Activated T-cell treated with anti-CD3 and anti-CD28 coated beads for 48 hours (primary cell): ENCODE measurements at places on chromosomes 5 and 9.

- DNase-seq: no peak
These were observed 163.1 kb downstream of the PBX3 start for GRCh38 chr9:125910286-125910685.

GRCh38 chr9:109411798-109412352, 86.2 kb downstream of the PTPN3 start:
- peak; percentile 15 for DNase-seq

- peak; percentile 21 for DNase-seq
These were observed 1.7 kb upstream of the KLHL3 start for GRCh38 chr5:137737349-137738131.

- no peak for DNase-seq
These were observed 45.7 kb downstream of the BNC2 start for GRCh38 chr9:16824545-16825330.

DNA sequence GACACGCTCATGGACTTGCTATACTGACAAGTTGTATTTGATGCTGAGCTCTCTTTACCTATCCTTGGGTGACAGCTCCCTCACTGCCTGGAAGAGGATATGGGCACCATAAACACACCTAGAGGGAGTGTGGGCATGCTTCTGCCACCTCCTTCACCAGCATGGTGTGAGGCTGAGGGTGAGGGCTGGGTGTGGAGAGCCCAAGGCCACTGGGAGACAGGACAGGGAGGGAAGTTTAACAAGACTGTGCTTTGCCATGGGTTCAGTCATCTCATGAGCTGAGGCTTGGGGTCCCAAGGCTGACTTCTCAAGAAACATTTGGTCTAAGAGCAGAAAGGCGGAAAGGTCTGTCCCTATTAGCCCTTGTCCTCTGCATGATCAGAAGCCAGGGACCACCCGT, 93.6 kb upstream of the ANKRD55 start:
- DNase-seq: no peak

- DNase-seq: no peak
These were observed 142.9 kb downstream of the CAMK4 start for GRCh38 chr5:111367115-111367514.

DNA sequence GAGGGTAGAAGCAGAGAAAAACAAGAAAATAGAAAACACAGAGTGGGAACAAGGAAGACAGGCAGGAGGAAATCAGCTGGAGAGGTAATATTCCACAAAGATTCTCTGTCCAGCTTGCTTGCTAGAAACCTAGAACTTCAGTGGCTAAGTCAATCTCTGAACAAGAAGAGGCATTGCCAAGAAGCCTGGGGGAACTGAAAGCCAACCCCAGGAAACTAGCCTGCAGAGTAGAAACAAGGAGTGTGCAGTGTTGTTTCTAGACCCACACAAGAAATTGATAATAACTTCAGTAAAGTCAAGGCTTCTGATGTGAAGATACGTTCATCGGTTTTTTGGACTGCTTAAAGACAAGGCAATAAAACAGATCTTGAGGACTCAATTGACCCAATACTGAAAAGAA, 234.5 kb upstream of the MAP3K1 start:
- no peak for DNase-seq

DNA sequence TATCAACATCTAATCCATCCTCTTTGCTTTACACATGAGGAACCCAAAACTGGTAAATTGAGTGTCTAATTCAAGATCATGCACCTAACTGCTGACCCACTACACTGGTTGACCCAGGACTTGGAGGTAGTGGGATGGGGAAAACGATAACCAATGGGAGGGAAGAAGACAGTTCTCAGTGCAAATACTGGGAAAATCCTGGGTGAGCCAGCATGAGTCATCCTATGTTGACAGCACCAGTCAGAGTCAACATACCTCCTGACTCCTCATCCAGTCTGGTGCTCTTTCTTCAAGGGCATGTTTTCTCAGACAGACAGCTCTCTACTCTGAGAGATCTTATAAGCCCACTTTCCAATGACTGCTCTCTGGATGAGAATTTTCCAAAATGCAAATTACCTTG, 232.8 kb upstream of the PTGER4 start:
- no peak for DNase-seq

GRCh38 chr5:64769855-64770254, 1.1 kb downstream of the CWC27 start:
- no peak for DNase-seq

- no peak for DNase-seq
These were observed 22.0 kb downstream of the NUP188 start for GRCh38 chr9:128969491-128969890.

GRCh38 chr9:2228132-2228531, 213.0 kb downstream of the SMARCA2 start:
- no peak for DNase-seq

- no peak for DNase-seq
These were observed 84.4 kb upstream of the RARS1 start for GRCh38 chr5:168401880-168402279.

GRCh38 chr9:124673063-124673462, 98.0 kb downstream of the NR6A1 start:
- DNase-seq: no peak

DNA sequence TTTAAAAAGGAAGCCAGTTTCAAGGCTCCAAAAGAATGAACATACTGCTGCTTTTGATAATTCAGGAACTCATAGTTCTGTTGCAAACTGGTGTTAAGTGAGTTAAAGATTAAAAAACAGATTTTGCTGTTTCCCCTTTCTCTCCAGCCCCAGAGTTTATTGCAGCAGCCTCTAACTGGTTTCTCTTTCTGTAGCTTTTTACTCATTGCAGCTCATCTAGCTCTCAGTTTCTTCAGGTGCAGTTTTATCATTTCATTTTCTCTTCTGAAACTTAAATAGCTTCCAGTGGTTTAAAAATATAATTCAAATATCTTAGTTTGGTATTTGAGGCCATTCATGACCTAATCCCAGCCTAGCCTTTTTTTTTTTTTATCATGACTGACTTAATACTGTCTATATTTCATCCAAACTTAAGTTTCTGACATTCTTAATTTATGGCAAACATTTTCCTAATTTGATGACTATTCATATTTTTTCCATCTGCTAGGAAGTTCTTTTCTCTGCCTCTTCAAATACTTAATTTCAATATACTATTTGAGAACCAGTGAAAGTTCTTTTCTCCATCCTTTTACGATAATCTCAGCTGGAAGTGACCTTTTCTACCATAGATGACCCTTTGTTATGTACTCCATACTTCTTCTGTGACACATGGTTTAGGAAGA, 252.7 kb upstream of the GRIA1 start:
- DNase-seq: no peak

- DNase-seq: no peak
These were observed 42.5 kb downstream of the VAV2 start for GRCh38 chr9:133949486-133950061.

DNA sequence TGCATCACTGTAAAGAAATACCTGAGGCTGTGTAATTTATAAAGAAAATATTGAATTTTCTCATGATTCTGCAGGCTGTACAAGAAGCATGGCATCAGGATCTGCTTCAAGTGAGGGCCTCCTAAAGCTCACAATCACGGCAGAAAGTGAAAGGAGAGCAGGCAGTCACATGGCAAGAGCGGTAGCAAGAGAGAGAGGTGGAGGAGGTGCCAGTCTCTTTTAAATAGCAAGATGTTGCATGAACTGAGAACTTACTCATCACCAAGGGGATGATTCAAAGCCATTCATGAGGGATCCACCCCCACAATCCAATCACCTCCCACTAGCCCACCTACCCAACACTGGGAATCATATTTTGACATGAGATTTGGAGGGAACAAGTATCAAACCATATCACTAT, 184.5 kb upstream of the PAPPA start:
- no peak for DNase-seq

GRCh38 chr5:75052192-75053053, at the start of gene GCNT4:
GCNT4 (minus strand) TSS chr5:75052558; CDS start chr5:75030037, 22,521 bp downstream.
- peak; percentile 38 for DNase-seq

DNA sequence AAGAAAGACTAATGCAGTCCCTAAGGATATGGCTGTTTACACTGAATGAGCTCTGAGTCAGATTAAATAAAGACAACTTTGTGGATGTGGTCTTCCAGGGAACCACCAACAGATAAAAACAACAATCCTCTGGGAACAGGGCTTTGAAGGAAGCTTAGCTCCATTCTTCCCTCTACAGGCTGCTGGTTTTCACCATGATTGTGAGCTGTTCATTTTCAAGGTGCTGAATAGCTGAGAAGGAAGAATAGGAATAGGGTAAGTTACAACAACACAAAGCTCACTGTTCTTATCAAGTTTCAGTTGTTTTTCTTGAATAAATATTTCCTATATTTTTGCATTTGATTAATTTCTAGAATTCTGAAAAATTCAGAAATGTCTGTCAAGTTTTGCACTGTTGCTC, 25.9 kb upstream of the PTAR1 start:
- no peak for DNase-seq

GRCh38 chr5:154395407-154396106, 50.2 kb upstream of the SAP30L start:
- DNase-seq: no peak

GRCh38 chr9:119368179-119368578, 1.1 kb downstream of the BRINP1 start:
- no peak for DNase-seq

GRCh38 chr5:86442036-86442745, 175.6 kb upstream of the COX7C start:
- no peak for DNase-seq

DNA sequence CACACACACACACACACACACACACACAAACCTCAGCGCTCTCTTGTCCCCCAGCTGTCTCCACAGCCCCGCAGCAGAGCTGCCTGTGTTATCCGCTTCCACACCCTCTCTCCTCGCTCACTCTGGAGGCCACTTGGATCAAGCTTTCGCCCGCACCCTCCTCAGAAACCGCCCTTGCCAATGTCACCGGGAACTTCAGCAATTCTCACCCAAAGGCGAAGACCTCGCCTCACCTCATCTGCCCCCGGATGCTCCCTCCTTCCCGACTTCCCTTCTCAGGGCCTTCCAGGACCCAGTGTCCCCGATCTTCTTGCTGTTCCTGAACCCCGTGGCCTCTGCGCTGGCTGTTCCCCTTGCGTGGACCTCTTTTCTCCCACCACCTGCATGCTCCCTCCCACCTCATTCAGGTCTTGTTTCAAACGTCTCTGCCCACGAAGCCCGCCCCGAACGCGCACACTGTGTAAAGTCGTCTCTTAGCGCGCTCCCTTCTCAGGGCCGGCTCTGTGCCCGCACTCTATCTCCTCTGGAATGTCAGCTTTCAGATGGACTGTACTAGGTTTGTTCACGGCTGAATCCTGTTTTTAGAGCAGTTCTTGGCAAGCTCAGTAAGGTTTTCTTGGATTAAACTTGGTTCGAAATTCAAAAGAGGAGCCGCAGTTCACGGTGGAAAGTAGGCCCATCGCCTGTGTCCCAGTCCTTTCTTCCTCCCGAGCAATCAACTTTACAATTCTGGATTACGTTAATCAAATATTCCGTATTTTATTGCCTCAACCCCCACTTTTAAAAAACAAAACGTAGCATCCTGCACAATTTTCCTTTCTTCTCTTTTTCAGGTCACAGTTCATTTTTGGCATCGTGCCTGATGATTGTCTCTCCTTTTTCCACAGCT, 1.0 kb upstream of the TRIM7 start:
- no peak for DNase-seq

- DNase-seq: no peak
These were observed 614.7 kb downstream of the ISL1 start for GRCh38 chr5:51997949-51998348.

DNA sequence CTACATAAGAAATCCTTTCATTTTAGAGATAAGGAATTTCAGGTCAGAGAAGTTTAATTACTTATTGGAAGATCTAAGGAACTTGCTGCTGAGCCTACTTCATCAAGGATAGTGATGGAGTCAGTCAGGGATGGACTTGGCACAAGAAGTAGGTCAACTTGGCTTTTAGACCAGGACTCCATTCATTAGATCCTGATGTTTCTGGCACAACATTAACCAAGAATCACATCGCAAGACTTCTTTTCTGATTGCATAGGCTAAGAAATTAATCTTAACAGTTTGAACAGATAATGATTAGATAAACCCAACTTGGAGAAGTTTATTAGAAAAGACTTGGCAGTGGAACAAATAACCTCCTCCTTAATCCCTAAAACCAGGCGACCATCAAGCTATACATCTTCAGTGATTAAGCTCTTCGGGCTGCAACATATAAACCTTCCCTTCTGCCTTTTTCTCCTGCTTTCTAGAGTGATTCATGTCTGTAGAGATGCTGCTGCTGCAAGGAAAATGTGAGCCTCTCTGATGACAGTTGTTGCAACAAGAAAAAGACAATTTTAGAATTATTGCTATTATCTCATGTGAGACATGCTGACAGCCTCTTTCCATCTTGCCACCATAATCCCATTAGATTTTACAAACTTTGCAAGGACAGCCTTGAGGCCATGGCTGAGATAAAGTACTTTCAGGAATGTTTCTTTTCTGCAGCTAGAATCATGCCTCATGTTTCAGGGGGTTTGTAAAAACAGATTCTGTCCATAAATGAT, 207.9 kb upstream of the SLC27A6 start:
- DNase-seq: no peak

- DNase-seq: no peak
These were observed 43.8 kb downstream of the NDFIP1 start for GRCh38 chr5:142152384-142152732.

- no peak for DNase-seq
These were observed 37.0 kb upstream of the OSMR start for GRCh38 chr5:38808666-38809343.

GRCh38 chr5:181059297-181060230, 19.5 kb downstream of the BTNL9 start:
- DNase-seq: no peak

DNA sequence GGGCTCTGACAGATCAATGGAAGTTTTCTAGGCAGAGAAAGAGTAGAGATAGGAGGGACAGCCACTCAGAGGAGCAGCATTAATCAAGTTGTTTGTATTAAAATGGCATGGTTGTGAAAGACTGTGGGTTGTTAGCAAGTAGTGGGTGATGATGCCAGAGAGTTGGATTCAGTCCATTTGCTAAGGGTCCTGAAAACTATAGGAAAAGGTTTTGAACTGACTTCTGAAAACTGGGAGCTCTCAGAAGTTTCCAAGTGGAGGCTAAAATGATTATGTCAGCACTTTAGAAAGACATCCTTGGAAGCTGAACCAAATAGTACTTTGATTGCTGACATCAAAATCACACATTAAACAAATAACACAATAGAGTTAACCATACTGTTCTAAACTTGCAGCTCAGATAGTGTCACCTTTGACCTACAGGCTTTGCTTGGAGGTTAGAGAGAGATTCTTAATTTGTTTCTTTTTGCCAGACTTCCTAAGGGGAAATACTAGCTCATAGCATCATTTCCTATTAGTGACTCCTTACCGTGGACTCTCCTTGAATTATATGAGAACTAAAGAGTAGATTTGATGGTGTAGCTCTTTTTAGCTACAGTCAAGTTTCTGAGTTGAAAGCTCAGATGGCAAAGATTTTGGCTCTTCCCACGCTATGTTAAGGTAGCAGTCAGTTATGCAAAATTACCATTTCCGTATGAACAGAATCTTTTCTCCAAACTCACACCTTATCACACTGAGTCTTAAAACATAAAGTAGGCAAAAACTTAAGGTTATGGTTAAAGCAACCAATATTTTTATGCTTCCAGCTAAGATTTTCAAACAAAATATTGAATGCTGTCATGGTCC, 277.1 kb downstream of the NR3C1 start:
- no peak for DNase-seq
